ENCODE measurements at places on chromosomes 3 and 15.

DNA sequence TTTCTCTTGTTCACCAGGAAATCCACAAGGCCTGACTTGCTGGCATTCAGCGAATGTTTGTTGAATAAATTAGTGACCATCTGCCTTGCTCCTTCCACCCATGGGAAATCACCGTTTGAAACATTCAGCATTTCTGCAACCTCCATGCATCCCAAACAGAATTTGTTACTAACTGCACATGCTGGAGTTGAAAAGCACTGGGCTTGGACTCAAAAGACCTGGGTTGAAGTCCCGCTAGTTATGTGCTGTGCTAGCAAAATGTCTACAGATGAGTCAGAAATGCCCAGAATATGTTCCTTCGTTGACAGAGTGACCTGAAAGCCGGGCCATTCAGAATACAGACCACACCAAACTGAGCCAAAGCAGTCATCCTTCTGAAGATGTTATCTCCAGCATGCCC lies 144.6 kb downstream of the ALDH1A2 start:
- no peak for DNase-seq

DNA sequence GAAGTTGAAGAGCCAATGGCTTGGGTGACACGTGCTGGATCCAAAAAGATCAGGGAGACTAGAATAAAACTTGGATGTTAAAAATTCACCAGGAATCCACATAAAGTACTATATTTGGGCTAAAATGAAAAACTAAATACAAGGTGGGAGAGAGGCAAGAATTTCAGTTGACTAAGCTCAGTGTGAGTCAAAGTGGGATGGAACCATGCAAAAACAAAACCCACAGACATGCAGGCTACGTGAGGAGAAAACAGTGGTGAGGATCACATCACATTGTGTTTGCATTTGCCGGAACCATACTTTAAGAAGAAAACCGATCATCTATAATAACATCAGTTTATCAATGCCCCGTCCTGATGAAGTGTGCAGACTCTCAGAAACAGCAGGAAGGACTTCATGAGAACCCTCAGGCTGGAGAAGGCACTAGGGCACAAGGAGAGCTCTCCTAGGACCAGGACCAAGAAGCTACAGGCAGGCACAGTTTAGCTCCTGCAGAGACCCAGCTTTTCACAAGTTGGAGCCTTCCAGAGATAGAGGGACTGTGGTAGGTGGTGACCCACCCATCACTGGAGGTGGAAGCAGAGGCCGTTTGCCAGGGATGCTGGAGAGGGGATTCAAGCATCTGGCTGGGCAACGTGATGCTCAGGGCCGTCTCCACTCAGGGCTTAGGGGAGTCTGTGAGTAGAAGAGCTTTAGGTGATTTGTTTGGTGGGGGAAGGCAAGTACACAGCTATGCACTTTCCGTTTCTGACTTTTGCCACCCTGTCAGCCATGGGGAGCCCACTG lies 29.0 kb upstream of the NR2E3 start:
- DNase-seq, result no peak

DNA sequence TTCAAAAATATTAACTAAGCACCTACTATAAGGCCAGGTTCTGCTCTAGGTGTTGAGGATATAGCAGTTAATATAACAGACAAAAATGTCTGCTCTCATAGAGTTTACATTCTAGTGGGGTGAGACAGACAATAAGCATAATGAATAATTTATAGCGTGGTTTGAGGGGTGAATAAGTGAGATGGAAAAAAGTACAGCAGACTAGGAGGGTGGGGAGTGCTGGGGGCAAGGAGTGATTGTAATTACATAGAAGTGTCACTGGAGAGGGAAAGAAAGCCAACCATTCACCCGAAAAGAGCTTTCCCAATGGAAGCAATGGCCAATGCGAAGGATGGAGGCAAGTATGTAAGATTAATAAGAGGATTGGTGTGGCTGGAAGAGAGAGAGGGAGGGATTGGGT lies 552.9 kb upstream of the KCNMB2 start:
- no peak for DNase-seq

GRCh38 chr3:16885593-16886302 lies 993 bp downstream of the PLCL2 start:
- no peak for DNase-seq

GRCh38 chr3:24519368-24520100 lies 24.9 kb upstream of the THRB start:
- DNase-seq, result no peak

DNA sequence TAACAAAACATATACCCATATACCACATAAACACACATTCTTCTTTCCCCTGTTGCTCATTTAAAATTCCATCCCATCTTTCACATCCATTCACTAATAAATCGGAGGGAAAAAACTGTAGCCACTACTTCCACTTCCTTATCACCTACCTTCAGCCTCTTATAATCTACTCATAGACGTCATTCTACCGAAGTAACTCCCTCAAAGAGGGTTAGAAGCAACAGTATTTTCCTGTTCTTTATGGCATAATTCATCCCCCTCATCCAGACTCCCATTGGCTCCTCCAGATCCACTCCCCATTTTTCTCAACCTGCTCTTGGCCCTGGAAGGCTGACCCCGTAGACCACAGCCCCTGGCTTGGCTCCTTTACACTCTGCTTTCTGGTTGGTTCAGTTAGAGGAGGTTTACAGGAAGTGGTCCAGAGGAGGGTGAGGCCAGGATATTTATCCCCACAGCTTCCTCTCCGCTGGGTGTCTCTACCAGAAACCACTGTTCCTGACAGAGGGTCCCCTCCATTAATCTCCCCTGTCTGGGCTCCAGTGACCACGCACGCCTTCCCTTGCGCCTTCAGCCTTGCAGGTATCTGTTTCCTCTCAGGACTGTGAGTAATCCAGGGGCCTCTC lies 46.3 kb downstream of the FMN1 start:
- DNase-seq, result peak; percentile 56

- DNase-seq, result no peak
Observed at GRCh38 chr3:69090021-69090420, 5.3 kb downstream of the ARL6IP5 start.

DNA sequence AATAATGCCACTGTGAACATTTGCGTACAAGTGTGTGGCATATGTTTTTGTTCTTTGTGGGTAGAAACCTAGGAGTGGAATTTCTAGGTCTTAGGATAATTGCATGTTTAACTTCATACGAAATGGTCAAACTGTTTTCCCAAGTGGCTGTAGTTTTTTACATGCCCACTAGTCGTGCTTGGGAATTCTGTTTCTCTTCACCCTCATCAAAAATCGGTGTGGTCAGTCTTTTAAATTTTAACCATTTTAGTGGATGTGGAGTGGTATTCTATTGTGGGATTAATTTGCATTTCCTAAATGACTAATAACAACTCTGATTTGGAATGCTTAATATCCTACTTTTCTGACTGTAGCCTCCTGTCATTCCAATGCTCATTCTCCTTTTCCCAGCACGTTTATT lies 27.6 kb downstream of the ZFAND6 start:
- DNase-seq, result peak; percentile 11

- no peak for DNase-seq
Observed at GRCh38 chr3:45398178-45398577, 9.8 kb downstream of the LARS2 start.

- no peak for DNase-seq
Observed at GRCh38 chr15:56942118-56942517, 23.7 kb downstream of the TCF12 start.

GRCh38 chr3:61876797-61877196 lies 315.4 kb downstream of the PTPRG start:
- no peak for DNase-seq

- DNase-seq, result no peak
Observed at GRCh38 chr3:4392992-4393391, 74.1 kb downstream of the SUMF1 start.

- peak; percentile 64 for DNase-seq
Observed at GRCh38 chr3:114451051-114451451, 157.2 kb downstream of the TIGIT start.

- no peak for DNase-seq
Observed at GRCh38 chr3:140219923-140220452, 285.0 kb downstream of the CLSTN2 start.

DNA sequence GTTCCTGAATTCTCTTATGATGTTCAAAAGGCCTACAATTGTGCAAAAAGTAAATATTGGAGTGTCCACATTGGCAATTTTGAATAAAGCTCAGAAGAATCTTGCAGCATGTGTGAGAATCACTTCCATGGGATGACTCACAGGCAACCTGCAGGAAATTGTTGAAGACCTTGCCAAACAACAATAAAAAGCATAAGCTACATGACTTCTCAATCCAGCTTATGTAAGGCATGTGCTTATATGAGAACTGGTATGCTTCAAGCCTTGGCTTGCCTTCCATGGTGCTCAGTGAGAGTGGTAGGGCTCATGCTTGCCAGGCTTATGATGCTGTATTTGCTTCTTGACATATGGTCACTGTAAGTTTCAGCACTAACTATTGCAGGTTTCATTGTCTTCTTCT lies 18.4 kb upstream of the BCHE start:
- no peak for DNase-seq

DNA sequence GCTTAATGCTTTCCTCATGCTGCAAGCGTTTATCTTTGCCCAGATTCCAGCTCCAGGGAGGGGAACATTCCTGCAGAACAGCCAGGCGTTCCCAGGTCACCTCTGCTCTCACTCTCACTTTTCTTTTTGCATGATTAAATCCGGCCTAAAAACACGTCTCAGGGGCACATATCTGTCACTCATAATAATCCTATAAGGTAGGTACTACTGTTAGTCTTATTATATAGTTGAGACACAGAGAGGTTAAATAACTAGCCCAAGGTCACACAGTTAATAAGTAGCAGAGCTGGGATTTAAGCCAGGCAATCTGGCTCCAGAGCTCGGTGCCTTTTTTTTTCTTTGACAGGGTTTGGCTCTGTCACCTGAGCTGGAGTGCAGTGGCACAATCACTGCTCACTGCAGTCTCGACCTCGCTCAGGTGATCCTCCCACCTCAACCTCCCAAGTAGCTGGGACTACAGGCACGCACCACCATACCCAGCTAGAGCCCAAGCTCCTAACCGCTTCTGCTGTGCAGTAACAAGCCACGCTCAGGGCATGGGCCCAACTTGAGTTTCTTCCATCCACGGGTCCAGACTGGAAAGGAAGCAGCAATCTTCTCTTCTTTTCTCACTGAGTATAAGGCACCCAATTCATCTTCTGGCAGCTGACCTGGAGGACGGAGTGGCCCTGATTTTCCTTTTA lies 96.5 kb downstream of the LIPC start:
- no peak for DNase-seq

- peak; percentile 13 for DNase-seq
Observed at GRCh38 chr3:11820531-11821041, 26.1 kb downstream of the TAMM41 start.

GRCh38 chr3:138640537-138640936 lies 32.0 kb downstream of the FAIM start:
- no peak for DNase-seq

GRCh38 chr3:11328196-11328945 lies 56.2 kb downstream of the ATG7 start:
- DNase-seq, result no peak

DNA sequence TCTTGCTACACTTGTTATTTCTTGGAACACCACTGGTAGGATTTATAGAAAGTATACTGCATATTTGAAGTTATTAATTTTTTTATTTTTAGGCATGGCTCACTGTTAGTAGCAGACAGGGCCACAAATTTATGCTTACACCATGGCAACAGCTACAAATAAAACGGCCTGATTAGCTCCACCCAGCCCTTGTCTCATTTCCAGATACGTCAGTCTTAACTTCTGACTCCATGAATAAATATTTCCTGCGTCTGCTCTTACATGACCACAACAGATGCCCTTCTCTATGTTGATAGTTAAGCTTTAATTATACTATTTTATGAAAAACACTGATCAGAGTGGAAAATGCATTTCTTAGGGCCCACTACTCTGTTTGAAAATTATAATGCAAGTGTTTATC lies 62.3 kb upstream of the CPOX start:
- no peak for DNase-seq

DNA sequence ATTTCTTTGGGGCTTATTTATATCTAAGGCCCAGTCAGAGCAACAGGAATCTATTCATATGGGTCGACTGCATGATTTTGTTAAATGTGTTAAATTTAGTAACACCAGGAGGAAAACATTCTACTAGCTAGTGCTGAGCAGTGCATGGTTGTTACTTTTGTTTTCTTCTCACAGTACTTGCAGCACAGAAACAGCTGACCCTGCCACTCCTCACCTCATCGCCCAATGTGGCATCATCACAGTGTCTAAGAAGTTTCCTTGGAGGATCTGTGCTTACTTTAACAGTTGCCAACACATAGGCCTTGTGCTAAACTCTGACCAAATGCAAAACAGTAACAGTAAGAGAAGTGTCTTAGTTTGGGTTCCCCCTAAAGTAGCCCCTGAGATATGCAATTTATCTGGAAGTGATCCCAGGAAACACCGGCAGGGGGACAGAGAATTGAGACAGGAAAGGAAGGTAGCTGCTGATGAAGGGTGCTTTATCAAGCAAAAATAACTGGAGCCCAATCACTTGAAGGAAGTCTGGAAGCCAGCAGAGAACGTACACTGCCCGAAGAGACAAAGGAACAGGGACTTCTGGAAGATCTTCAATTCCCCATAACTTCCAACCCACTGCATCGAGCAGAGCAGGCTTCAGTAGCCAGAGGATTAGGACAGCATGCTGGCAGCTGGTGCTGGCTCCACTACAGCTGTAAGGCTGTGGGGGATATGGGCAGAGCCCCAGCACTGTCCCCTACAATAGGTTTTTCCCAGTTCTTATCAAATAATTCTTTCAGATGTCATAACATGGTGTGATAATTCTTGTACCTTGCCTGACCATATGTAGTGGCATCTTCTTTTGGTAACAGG lies 36.0 kb upstream of the ULK4 start:
- DNase-seq, result no peak

DNA sequence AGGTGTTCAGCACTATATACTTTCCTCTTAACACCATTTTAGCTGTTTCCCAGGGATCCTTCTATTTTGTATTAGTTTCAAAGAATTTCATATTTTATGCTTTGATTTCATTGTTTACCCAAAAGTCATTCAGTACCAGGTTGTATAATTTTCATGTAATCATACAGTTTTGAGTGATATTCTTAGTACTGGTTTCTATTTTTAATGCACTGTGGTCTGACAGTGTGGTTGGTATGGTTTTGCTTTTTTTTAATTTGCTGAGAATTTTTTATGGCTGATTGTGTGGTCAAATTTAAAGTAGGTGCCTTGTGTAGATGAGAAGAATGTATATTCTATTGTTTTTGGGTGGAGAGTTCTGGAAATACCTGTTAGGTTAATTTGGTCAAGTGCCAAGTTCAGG lies 323.4 kb upstream of the EPHA6 start:
- DNase-seq, result no peak

DNA sequence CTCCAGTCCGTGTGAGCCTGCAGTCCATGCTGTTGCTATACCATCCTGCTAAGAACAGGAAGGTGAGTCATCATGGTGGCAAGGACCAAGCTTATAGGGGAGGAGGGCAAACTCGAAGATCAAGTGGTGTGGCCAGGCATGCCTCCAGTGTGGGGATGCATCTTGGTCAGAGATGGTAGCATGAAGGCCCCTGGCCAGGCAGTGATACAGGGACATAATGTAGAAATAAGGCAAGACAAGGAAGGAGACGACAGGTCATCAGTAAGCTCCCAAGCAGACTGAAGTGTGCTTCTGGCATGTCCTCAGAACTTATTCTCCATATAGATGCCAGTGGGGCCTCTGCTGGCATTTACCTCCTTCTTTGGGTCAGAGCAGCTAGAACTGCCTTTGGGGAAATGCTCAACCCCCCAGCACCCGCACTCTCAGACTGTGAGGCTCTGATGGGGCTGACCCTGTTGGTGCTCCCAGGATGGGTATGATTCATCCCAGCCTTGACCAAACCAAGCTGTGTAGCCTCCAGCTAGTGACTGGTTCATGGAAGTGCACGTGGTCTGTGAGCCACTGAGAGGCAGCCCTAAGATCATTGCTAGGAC lies 52.5 kb upstream of the ATP2B2 start:
- DNase-seq, result no peak
